Activated CD8-positive, alpha-beta T cell treated with anti-CD3 and anti-CD28 coated beads, Interleukin-2, amount 10 ng/mL, durations not matched to agents 7 days and 5 days (primary cell): ENCODE measurements at places on chromosomes 3 and 15. TPM values are rescaled to one million over a fixed set of nuclear protein-coding genes. Genes with fewer than 3 reads are reported as not detected.
A peak's percentile ranks its signal among the peaks of the same experiment; 100 is the strongest.

DNA sequence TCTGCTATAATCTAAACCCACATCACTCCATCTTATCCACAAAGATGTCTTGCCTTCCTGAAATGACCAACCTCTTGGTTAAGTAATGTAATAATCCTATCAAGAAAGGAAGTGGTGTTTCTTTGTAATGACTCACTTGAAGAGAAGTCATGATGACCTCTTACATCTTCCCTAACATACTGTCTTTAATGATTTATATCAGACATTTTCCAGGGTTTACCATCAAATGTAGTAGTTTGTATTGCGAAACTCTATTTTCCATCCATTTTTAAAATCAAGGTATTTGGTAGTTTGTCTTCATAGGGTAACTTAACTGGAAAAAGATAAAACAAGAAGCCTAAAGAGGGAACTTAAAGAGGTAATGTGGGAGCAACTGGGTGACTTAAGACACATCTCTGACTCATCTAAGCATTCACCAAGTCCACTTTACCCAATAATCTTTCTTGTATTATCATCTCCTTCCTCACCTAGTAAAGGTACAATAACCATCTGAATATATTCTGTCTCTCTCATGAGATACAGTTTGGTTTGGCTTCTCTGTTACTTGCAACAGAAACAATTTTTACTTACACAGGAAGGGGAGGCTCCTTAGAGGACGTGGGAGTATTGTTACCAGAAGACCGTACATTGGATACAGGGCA is 5.7 kb upstream of the MAPK6 start:
- no peak for DNase-seq
- H3K36me3 ChIP-seq = peaks cover 1% of the 10 kb centered on the region
- H3K4me3 ChIP-seq = no peak overlapping the region

DNA sequence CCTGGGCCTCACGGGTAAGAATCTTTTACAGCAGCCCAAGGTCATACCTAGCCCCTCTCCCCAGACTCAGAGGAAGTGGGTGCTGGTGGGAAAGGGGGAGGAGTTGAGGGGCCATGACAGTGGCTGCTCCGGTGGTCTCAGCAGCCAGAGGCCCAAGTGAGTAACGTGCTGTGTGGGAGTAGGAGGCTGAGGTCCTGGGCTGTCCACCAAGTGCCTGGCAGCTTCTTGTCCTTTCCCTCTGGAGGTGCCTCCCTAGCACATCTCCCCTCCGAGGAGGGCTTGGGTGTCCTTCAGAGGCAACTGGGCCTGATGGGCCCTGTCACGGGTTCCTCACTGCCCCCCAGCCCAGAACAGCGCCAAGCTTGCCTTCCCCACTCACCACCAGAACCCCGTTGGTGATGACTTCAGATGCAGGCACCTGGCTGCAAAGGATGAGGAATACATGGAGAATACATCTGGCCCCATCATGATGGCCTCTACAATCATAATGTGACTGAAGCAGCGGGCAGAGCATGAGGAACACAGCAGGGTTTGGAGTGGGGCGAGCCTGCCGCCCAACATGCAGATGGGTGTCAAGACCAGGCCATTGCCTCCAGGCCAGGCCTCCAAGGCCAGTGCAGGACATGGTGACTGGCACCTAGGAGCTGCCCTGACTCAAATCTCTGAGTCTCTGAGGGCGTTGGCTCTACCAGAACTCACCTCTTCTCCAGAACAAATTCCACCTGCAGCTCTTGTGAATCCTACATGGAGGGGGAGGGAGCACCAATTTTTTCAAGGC is 3.3 kb downstream of the PLA2G4F start:
- no peaks in the 10 kb centered on the region for H3K36me3 ChIP-seq
- no peak overlapping the region for H3K27ac ChIP-seq
- H3K27me3 ChIP-seq = no peaks in the 10 kb centered on the region
- DNase-seq = no peak
- no peak overlapping the region for H3K4me3 ChIP-seq
- no peaks in the 10 kb centered on the region for H3K4me1 ChIP-seq

- peaks cover 58% of the 10 kb centered on the region for H3K27me3 ChIP-seq
- no peak overlapping the region for H3K4me3 ChIP-seq
- no peaks in the 10 kb centered on the region for H3K4me1 ChIP-seq
- DNase-seq = no peak
- peaks cover 2% of the 10 kb centered on the region for H3K36me3 ChIP-seq
Observed at GRCh38 chr15:94600505-94600904, 369.1 kb downstream of the MCTP2 start.

DNA sequence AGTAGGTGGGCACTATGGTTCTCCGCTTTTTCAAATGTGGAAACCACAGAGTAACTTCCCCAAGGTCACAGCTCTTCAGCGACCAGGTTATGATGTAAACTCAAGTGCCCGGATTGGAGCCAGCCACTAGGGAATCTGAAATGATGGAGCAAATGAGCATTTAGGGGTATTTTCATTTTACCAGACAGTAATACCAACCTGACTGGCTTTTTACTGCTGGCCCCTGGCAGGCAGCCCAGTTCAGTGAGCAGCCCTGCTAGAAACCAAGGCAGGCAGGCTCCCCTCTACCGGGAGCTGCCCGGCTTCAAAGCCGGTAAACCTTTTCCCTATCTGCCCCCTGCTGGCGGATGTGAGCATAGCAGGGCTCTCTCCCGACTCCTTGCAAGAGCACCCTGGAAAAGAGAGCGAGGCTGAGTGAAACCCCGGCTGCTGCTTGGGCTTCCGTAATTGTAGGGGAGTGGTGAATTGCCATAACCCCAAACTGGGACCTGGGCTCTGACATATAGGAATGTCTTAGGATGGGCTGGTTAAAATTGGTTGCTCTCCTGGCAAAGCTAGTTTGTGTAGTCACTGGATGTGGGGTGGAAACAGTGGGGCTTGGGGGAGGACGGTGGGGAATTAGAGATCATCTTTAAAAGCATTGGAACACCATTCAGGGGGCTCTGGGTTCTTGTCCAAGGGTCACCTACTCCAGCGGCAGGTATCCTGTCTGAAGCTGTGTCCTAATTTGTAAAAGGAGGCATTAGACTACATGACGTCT is 98.0 kb upstream of the TNFAIP8L3 start:
- H3K27ac ChIP-seq = no peak overlapping the region
- no peaks in the 10 kb centered on the region for H3K36me3 ChIP-seq
- H3K27me3 ChIP-seq = peaks cover 22% of the 10 kb centered on the region
- no peaks in the 10 kb centered on the region for H3K4me1 ChIP-seq

The SLC6A1 gene
- total RNA-seq = not detected

The CHRNA5 gene
- 2.1 TPM for total RNA-seq

DNA sequence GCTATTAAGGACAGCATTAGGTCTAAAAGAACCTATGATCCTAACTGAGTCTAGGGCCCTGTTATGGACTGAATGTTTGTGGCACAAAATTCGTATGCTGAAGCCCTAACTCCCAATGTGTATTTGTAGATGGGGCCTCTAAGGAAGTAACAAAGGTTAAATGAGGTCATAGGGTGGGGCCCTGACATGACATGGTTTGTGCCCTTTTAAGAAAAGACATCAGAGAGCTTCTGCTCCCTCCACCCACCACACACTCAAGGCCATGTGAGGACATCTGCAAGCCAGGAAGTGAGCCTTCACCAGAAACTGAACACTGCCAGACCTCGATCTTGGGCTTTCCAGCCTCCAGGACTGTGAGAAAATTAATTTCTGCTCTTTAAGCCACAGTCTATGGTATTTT is 49.2 kb downstream of the PHC3 start:
- H3K4me1 ChIP-seq = peaks cover 25% of the 10 kb centered on the region
- DNase-seq = peak; percentile 28

DNA sequence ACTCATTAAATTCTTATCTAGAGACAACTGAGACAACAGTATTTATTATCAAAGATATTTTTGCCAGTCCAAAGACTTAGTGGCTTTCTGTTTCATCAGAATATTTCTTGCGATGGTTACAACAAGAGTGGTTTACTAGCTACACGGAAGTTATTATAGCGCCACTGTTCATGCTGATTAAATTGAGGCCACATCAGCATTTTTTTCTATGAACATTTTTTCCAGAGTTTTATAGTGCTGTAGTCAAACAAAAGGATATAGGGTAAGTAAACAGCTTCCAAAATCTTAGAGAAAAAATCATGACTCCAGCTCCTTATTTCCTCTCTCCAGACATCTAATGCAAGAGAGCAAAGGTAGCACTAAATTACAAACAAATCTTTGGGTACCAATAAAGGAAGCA is 1264.4 kb downstream of the ZPLD1 start:
- no peaks in the 10 kb centered on the region for H3K27me3 ChIP-seq
- H3K4me3 ChIP-seq = no peak overlapping the region
- H3K27ac ChIP-seq = no peak overlapping the region
- H3K36me3 ChIP-seq = no peaks in the 10 kb centered on the region
- DNase-seq = no peak
- no peaks in the 10 kb centered on the region for H3K4me1 ChIP-seq

The SEMA7A gene
- 16.9 TPM for total RNA-seq

DNA sequence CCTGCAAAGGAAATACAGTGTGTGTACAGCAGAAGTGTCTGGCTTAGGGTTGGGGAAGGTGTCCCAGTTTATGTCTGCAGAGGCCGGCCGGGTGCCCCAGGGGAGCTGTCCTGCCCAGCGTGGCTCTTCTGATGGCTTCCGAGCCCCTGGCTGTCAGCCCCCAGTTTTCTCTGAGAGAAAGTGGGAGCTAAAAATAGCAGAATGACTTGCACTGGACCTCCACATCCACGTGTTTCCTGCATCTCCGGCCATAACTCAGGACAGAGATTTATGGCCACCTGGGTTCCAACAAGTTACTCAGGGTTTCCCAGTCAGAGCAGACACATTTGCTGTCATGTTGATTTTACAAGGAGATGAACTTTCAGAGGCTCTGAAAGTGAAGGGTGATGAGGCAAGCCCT is 192.0 kb downstream of the ATP10A start:
- H3K4me3 ChIP-seq = no peak overlapping the region
- no peak for DNase-seq
- H3K36me3 ChIP-seq = no peaks in the 10 kb centered on the region
- H3K27me3 ChIP-seq = peaks cover 19% of the 10 kb centered on the region

DNA sequence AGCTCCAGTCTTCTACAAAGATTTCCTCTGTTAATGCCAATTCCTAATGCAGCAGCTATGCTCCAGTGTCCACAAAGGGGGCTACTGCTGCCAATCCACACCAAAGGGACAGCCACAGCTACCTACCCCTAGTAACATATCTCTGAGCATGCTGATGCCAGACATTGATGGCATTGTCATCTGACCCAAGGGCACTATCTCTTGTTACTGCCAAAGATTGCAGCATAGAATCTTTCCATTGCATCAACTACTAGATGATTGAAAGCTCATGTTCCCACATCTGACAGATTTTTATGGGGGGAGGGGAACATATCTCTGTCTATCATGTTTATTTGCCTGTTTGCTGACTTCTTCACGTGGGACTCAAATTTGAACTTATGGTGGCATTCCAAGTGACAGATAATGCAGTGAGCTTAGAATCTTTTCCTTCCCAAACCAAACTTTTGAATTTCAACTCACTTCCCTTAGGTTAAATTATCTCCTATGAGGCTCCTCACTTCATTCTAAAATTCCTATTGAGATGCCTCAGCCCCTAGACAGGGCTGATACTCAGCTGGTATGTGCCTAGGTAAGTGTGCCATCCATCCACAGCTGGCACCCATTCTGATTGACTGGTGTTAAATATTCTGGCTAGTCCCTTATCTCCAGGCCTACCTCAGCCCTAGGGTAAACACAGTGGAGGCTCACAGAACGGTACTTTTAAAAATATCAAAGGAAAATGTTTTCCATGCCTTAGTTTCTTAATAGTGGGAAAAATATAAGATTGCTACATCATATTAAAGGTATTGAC is 100.3 kb downstream of the STRIT1 start:
- no peak overlapping the region for H3K4me3 ChIP-seq
- no peaks in the 10 kb centered on the region for H3K36me3 ChIP-seq
- H3K27ac ChIP-seq = no peak overlapping the region
- no peaks in the 10 kb centered on the region for H3K27me3 ChIP-seq
- H3K4me1 ChIP-seq = no peaks in the 10 kb centered on the region

DNA sequence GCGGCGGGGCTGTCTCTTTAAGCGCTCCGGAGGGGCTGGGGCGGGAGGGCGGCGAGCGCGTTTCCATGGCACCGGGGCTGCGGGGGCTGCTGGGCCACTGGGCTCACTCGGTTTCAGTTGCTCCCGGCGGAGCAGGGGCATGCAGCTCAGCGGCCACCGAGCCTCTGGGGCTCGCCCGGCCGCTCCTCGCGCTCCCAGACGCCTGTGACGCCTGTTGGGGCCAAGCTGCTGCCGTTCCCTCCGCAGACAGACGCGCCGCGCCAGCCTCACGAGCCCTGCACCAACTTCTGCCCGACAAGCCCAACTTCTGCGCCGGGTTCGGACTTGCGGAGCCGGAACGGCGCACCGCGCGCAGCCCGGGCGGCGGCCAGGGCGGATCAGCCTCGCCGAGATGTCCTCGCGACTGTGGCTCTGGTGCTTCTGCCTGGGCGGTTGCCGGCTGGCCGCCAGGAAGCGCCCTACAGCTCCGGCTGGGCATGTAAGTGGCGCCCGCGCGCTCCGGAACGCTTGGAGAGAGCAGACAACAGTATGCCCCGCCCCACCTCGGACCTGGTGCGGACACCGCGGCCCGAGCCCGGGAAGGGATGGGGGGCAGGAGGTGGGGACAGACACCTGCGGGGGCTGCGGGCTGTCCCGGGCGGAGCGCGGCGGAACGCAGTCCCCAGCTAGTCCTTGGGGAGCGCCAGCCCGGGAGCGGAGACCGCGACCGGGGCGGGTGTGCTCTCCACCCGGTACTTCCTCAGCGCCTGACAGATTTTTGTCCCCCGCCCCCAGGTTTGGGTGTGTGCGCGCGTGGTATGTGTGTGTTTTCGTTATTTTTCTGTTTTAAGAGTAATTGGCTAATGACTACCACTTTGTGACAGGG is 154.1 kb upstream of the GOLIM4 start:
- H3K36me3 ChIP-seq = no peaks in the 10 kb centered on the region
- H3K27me3 ChIP-seq = peaks cover 47% of the 10 kb centered on the region
- H3K4me3 ChIP-seq = peak overlapping the region; percentile 57
- H3K4me1 ChIP-seq = peaks cover 16% of the 10 kb centered on the region

The GTF2A2 gene
- 123 TPM for total RNA-seq

DNA sequence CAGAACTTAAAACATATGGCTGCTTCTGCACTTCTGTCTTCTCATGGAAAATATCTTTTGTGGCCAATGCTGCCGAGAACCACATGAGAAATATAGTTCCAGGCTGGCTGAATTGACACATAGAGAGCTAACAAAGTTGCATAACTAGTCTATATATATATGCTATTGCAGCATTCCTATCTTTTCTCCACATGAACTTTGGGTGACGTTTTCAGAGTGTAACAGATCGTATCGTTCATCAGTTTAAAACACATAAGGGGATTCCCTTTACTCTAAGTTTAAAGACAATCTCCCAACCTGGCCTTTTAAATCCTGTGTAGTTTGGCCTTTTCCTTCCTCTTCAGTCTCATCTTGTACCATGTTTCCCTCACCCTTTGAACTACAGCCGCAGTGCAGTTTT is 394.2 kb upstream of the CBLB start:
- H3K27me3 ChIP-seq = no peaks in the 10 kb centered on the region
- DNase-seq = no peak
- no peak overlapping the region for H3K27ac ChIP-seq
- H3K4me3 ChIP-seq = no peak overlapping the region
- no peaks in the 10 kb centered on the region for H3K4me1 ChIP-seq
- no peaks in the 10 kb centered on the region for H3K36me3 ChIP-seq
